ENCODE measurements at places on chromosomes 1 and 21. TPM values are rescaled to one million over a fixed set of nuclear protein-coding genes. Genes with fewer than 3 reads are reported as not detected.

Gene MARK1
- not detected for total RNA-seq

Gene CLCA1
- total RNA-seq, result not detected

Gene CDCA8
- 40.8 TPM for total RNA-seq

DNA sequence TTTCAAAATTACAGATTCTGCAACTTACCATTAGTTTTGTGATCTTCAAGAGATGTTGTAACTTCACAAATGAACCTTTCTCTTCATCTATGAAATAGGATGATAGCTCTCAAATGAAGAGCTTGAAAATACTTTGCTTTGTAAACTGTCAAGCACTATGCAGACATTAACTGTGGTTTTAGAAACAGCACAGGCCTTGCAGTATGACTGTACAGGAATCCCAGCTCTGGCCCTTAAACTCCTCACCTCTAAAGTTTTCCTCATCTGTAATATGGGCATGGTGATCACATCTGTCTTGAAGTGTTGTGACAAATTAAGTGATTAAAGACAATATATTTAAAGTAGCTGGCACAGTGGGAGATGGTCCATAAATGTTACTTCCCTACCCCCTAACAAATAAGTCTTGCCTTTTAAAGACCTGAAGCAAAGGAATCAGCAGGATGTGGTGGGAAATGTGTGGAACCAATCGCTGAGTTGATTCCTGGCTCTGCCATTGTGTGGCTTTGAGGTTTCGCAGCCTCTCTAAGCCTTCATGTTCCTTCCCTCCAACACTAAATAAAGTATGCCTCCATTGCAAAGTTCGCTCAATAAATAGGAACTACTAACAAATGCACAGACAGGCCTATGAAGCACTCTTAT, 5.5 kb upstream of the PTP4A2 start:
- no peak for DNase-seq

- no peak for DNase-seq
These were observed 25.0 kb downstream of the ZBTB8B start for GRCh38 chr1:32489774-32490454.

DNA sequence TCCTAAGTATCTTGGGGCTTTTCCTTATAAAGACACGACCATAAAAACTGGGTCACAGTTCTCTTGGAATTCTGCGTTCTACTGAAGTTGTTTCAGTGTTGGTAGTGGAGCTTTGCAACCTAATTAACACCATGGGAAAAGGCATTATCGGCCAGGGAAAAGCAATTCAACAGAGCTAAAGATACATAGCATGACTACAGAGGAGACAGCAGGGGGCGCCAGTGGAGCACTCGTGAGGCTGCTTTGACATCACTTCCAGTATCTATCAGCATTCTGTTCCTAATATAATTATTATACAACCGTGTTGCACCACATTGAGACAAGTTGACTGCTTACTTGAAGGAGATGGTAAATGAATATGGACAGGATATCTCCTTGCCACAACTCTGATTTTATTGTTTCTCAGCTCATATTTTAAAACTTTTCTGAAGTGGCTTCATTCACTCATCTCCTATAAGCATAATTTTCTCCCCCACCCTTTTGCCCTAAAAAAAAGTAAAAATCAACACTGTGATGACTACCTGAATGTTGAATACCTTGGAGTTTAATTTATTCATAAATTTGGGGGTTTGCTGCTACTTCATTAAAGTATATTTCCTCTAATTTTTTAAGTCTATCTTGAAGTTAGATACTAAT, 39.4 kb downstream of the ZP4 start:
- peak; percentile 23 for DNase-seq

- DNase-seq, result no peak
These were observed 101.8 kb downstream of the PRDM16 start for GRCh38 chr1:3170561-3171453.

DNA sequence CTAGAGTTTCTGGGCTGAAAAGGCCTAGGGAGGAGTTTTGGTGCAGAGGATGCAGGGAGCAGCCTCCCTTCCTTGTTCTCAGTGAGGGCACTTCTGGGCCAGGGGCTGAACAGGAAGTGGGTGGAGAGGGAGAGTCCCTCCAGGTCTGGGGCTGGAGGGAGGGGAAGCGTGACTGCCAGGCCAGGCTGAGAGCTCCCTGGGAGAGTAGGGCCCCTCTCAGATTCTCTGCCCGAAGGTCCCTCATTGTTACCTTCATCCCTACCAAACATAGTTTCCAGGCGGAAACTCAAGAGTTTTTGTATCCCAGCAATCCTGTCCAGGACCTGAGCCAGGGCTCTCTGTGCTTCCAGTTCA, 36.8 kb downstream of the CITED4 start:
- no peak for DNase-seq

DNA sequence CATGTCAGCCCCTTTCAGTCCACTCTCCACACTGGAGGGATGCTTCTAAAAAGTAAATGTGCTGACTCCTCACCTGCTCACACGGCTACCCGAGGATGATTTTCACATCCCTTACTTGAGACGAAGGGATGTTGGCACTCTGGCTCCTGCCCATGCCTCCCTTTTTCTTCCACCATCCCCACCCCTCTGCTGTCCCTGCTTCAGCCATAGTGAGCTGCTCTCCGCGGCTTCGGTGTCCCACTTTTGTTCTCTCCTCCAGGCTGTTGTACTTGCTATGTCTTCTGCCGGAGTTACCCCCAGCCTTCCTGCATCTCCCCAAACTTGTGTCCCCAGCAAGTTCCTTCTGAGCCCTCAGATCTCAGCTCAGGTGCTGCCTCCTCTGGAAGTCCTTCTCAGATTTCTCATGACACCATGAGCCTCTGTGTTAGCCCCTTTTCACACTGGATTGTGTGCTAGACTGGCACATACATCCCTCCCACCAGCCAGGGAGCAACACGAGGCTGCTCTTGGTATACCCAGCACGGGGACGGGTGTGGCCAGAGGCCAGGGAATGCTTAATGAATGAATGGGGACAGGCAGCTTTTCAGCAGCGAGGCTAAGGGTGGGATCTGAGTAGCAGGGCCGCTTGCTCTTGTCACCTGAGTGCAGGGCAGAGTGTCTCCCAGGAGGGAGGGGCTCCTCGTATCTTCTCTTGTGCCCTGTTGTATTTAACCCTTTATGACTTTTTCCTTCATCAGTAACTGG, 1.3 kb downstream of the ACOT11 start:
- DNase-seq, result no peak

DNA sequence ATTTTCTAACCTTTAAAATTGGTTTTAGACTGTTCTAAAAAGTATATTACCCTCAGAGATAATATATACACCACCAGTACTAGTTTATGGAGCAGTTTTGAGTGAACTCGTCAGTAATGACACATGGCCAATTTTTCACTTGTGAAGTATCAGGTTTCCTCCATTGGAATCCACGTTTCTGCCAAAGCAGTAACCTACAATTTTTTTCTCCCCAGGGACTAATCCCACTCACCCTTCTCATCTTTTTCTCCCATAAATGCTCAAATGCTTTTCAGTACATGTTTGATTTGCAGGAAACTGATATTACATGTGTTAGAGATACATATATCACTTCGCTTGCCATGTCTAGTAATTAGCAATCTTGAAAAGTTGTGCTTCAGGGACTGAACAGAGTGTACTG, 94.1 kb downstream of the COL24A1 start:
- DNase-seq, result no peak

- no peak for DNase-seq
These were observed 71.0 kb downstream of the DHRS3 start for GRCh38 chr1:12546771-12547585.
